ENCODE measurements at places on chromosomes 5 and 9.

DNA sequence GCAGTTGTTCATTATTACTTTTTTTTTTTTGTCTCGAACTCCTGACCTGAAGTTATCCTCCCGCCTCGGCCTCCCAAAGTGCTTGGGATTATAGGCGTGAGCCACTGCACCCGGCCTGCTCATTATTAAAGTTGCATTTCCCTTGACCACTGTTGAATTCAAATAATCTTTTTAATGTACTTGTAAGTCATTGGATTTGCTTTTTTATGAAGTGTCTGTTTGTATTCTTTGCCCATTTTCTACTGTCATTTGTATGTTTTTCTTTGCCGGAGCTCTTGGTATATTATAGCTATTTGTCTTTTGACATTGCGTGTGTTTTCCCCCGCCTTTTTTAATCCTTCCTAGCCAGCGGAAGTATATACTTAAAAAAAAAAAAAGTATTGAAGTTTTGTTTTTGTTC is 22.0 kb downstream of the LRRTM2 start:
- no peak for DNase-seq

DNA sequence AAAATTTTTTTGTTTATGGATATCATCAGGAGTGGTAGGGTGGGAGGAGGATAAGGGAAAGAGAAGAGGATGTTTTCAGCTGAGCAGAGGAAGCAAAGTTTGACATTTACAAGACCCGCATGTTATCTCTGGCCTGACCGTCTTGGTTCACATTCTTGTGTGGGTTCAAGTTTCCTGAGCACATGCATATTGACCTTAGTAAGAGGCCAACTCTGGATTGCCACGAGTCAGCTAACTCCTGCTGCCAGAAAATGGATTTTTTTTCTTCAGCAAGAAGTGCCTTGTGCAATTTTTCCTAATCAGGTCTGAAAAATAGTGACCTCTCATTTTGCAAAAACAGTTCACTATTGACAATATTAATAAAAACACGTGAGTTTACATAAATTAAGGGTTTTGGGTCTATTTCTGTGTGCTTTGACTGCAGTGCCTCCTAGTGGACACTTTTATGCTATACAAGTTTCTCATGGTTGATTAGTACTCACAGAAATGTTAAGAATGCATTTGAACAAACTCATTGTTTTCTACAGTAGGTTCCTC is 27.1 kb upstream of the BASP1 start:
- peak; percentile 86 for DNase-seq

DNA sequence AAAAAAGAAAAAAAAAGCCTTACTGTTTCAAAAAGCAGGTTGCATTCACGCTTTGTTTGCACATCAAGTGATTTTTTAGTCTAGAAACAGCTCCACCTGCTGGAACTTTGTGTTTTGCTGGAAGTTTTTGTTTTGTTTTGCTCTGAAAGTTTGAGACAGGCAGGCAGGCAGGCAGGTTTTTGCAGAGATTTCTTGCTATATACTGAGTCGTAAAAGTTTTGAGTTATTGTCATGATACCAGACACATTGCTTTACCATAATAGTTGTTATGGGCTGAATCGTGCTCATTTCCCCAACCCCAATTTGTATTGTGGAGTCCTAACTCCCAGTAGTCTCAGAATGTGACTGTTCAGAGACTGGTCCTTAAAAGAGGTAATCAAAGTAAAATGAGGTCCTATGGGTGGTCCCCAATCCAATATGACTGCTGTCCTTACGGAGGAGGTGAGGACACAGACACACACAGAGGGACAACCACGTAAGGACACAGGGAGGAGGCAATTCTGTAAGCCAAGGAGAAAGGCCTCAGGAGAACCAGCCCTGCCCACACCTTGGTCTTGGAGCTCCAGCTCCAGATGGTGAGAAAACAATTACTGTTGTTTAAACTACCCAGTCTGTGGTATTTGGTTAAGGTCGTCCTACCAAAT is 20.9 kb downstream of the OR2Y1 start:
- peak; percentile 9 for DNase-seq

DNA sequence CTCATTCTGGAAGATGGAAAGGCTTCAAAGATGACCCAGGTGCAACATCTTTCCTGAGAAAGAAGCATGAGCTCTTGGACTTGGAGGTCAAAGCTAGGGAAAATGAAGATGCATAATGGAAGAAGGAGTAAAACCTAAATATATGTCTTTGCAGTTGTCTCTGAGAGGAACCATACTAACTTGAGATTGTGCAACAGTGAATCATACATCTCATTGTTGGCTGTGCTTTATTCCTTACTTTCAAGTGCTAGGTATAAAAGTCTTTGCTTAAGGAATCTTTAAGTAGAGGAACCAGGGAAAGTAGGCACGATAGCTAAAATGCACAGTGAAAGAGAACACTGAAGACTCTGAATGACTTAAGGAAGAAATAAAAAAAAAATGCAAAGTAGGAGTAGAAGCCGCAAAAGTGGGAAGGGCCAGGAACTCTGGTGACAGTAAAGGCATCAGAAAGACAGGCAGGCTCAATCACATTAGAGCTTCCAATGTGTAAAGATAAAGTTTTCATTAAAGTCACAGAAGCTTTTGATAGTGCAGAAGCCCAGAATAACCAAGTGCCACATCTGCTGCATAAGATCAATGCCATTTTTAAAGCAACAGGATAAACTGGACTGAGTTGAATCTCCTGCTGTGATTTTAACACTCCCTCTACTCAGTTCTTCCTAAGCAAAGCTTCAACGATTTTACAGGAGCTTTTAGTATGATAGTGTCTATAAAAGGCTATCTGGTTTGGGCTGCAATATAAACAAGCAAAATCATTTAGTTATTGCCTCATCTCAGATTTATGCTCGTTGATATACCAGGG is 432.3 kb upstream of the EDIL3 start:
- no peak for DNase-seq

DNA sequence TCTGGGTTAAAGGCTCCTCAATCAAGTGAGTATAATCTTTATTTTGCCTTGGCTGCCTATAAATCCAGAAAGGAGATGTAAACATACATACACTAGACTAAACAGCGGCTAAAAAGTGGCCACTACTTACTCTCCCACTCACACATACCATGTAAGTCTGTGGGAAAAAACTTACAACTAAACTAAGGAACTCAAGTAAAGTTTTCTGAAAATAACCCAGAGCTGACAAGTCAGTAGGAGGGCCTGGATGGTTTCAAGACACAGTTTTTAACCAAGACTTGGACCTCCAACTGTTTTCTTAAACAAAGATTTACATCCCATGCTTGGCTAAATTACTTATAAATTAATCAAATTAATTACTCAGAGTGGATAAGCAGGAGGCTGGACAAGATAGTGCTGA is 64.5 kb downstream of the CEP120 start:
- DNase-seq = no peak

GRCh38 chr9:11158063-11158462 is 545.3 kb upstream of the PTPRD start:
- DNase-seq = no peak

DNA sequence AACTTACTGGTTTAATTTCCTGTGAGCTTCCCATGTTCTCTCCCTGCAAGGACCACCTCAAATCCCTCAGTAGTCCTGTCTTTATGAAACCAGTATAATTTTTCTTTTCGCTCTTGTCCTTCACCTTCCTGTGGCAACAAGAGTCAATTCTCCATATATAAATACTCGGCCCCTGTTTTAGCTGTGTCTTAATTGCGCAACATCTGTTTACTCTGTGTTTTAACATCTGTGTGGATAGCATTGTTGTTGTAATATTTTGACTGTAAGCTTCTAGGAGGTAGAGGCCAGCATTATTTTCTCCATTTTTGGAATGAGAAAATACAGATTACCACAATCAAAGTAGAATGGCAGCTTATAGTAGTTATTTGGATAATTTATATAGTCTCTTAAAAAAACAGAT is 30.2 kb upstream of the CDKN2B start:
- DNase-seq = no peak

DNA sequence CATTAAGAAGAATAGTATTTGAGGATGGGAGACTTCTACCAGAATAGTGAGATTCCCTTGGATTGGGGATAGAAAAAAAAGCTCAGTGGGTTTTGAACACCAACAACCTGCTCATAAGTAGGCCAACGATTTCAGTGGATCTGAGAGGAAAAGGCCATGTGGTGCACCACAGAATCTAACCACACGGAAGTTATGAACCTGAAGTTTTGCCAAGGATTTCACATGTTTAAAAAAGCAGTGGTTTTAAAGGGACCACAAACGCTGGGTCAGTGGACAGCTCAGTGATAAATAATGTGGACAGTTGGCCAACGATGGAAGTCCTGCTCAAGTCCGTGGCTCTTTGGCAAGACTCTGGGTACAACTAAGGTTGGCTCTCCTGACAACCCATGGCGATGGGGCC is 107.2 kb upstream of the TXNDC8 start:
- DNase-seq = no peak

DNA sequence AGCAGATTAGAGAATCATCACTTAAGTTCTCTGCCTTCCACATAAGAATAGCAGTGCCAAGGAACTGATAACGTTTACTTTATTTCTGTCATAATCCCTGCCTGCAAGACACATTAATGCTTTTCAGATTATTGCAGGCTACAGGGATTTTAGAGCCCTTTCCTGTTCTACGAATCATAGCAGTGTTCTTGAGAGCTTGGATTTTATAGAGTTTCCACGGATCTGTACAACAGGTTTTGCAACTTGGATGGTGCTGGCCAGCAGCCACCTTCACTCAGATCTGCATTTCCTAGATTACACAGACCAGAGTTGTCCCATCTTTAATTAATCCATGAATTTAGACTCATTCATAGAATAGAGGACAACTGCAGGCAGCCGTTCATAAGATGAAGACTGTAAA is 38.1 kb downstream of the SLC12A2 start:
- no peak for DNase-seq

DNA sequence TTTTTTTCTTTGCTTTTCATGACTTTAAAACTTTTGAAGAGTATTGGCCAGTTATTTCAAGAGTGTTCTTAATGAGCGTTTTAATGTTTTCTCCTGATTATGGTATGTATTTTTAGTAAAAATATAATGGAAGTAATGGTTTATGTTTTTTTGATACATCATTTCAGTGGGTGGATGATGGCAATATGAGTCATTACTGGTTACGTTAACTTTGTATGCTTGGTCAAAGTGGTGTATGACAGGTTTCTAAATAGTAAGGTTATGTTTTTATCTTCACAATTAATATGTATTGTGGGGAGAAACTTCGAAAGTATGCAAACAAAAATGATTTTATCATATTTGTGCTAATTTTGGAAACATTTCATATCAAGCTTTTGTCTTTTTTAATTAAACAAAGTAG is 176.7 kb upstream of the PRDM9 start:
- no peak for DNase-seq

- DNase-seq = no peak
These were observed 319.8 kb downstream of the ASTN2 start for GRCh38 chr9:117095081-117095480.

- no peak for DNase-seq
These were observed 53.2 kb downstream of the GALNT10 start for GRCh38 chr5:154243736-154244135.

DNA sequence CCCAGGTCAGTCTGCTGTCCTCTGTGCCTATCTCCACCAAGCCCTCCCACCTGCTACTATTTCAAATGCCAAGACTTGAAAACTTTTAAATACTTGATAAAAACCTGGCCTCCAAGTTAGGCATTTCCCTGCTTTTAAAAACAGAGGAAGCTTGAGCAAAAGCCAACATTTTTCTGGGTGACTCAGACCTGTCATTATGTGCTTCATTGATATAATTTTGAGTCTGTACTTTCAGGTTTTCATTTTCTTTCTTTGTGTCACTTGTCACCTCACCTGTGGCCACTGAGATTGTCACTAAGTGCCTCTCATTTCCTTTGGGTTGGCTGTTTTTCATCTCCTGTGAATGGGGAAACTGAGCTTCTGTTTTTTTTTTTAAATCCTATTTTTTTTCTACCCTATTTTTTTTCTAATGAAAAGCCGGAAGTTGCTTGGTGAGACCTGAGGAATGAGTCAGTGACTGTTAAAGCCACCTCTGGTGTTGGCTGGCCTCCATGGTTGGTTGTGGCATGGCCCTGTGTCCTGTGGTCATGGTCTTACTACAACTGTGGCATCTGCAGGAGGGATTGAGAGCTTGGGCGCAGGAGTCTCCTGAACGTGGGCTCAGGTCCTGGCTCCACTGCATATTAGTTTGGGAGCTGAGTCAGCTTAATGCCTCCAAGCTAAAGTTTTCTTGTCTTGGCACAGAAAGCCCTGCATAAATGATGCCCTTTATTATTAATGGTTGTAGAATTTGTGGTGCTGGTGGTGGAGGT is 56.7 kb downstream of the ARHGAP26 start:
- DNase-seq = no peak

GRCh38 chr5:114830114-114830513 is 339.6 kb downstream of the TRIM36 start:
- DNase-seq = no peak

GRCh38 chr9:86722706-86723075 is 224.6 kb downstream of the GAS1 start:
- no peak for DNase-seq

DNA sequence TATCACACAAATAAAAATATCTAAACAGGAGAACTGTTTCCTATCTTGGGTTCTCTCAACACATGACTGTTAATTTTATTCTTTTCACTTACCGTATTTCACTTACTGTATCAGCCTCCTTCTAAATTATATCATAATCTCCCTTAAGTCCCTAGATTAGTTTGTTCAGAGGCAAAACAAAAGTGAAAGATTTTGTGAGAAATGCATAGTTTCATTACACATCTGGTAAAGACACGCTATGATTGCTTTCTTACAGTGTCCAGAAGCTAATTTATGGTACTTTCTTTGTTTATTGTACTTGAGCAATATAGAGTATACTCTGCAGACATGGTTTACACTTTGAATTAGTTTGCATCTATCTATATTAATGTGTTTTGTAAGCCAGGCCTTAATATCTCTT is 159.7 kb upstream of the TLX3 start:
- DNase-seq = no peak

DNA sequence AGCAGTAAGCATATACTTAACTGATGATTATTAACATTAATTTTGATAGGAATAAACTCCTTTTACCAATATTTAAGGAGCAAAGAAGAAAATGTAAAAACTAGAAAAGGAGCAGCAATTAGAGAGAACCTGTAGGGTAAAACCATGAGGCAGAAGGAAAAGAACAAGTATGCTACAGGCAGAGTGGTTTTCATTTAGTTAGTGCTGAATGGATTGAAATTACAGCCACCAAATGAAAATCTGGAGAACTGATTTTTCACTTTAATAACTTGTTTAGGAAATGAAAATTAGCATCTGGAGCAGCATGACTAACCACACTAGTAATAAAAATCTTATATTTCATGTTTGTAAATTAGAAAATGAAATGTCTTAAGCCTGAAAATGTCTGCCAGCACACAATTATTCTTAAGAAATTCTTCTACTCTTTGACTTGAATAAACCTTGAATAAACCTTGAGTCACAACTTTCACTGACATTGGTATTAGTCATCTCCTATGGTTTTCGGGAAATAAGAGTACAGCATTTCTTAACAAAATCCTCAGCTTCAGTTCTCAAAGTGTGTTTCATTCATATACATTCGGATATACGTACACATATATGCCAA is 1504.9 kb upstream of the C9orf72 start:
- DNase-seq = no peak

- DNase-seq = no peak
These were observed 65.2 kb upstream of the FYB1 start for GRCh38 chr5:39284552-39284951.
